ENCODE measurements at places on chromosomes 13 and 19. TPM values are rescaled to one million over a fixed set of nuclear protein-coding genes. Genes with fewer than 3 reads are reported as not detected.
A peak's percentile ranks its signal among the peaks of the same experiment; 100 is the strongest.

DNA sequence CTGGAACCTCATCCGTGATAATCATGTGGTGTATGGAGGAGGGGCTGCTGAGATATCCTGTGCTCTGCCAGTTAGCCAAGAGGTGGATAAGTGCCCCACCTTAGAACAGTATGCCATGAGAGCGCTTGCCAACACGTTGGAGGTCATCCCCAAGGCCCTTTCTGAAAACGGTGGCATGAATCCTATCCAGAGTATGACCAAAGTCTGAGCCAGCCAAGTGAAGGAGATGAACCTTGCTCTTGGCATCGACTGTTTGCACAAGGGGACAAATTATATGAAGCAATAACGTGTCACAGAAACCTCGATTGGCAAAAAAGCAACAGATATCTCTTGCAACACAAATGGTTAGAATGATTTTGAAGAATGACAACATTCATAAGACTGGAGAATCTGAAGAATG is 251.2 kb upstream of the OBI1 start:
- DNase-seq = no peak
- H3K27me3 ChIP-seq = no peaks in the 10 kb centered on the region
- H3K27ac ChIP-seq = no peak overlapping the region
- no peak overlapping the region for H3K4me3 ChIP-seq
- no peaks in the 10 kb centered on the region for H3K4me1 ChIP-seq

DNA sequence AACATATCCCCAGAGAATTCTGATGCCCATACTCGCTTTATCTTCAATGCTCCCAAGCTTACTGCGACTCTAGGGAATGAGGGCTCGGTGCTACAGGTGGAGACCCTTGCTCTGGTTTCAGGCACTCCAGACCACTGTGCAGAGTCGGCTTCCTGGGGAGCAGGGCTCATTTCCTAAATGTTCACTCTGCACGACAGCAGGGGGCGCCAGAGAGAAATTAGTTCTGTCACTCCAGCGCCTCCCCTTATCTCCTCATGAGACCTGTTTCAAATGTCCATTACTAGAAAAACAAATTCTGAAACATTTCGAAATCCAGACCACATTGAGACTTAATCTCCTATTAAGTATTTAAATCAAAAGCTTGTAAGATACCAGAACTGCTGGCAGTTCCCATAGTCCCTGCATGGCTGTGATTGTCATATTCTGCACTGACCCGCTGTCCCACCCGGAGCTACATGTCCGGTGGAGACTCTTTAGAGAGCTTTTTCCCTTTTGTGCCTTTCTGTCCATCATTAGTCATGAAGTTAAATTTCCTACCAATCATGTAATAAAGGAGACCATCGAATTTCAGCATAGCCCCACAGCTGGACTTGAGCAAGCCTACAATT is 22.4 kb downstream of the EPSTI1 start:
- DNase-seq = peak; percentile 87
- peak overlapping the region; percentile 39 for H3K27ac ChIP-seq
- no peak overlapping the region for H3K4me3 ChIP-seq

- no peak overlapping the region for H3K4me3 ChIP-seq
- no peaks in the 10 kb centered on the region for H3K36me3 ChIP-seq
- H3K27me3 ChIP-seq = no peaks in the 10 kb centered on the region
- no peak for DNase-seq
- H3K27ac ChIP-seq = no peak overlapping the region
Measured at GRCh38 chr13:40313269-40314200, 352.9 kb downstream of the FOXO1 start.

DNA sequence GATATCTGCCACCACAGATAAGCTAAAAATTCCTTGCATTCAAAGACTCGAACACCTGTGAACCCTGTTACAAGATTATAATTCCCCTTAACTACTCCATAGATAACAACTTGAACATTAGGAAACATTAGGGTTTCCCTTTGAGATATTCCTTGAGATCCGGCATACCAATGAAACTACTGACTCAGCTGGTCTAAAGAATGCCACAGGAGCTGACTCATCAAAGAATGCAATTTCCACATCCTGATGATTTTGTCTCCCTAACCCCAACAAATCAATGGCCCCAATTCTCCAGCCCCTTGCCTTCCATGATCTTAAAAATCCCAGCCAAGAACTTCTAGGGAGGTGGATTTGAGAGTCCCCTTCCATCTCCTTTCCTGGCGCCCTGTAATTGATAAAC is 35.6 kb upstream of the ZNF599 start:
- H3K4me1 ChIP-seq = peaks cover 6% of the 10 kb centered on the region
- H3K27me3 ChIP-seq = no peaks in the 10 kb centered on the region
- no peak for DNase-seq
- H3K36me3 ChIP-seq = no peaks in the 10 kb centered on the region

DNA sequence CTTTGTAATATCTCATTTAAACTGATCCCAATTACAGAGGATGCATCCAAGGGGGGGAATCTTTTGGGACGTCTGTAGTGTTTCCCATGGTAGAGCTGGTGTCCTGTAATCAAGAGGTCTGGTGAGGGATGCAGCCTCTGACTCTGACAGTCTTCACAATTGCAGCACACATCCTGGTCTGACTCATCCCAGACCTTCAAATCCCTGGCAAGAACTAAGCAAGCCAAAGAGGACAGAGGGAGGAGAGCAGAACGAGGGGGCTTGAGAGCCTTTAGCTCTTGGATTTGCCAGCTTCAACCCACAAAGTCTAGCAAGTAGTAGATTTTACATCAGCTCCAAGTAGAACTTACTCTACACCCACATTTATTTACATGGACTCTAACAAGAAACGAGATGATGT is 17.3 kb upstream of the FCGBP start:
- H3K27ac ChIP-seq = peak overlapping the region; percentile 95
- no peak overlapping the region for H3K4me3 ChIP-seq
- no peaks in the 10 kb centered on the region for H3K27me3 ChIP-seq
- DNase-seq = no peak
- peaks cover 56% of the 10 kb centered on the region for H3K4me1 ChIP-seq
- H3K36me3 ChIP-seq = peaks cover 19% of the 10 kb centered on the region

LHB gene
- not detected for total RNA-seq

DNA sequence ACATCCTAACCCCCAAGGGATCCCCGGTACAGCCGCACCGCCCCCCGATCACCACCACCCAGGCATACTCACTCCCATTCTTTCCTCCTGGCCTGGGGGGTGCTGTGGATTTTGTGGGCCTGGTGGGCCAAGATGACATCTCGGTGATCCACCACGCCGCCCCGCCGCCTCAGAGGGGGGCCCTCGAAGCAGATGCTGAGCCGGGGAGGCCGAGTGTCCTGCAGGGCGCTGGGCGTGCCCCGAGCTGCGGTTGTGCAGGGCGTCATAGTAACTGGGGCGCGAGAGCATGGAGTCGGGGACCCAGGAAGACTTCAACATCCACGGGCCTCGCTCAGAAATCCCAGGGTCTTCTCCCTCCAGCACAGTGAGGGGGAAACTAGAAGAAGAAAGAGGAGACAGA is 93.4 kb upstream of the CACNA1A start:
- no peak for DNase-seq
- H3K27ac ChIP-seq = no peak overlapping the region
- peaks cover 8% of the 10 kb centered on the region for H3K27me3 ChIP-seq
- no peak overlapping the region for H3K4me3 ChIP-seq

C19orf53 gene
- 114 TPM for total RNA-seq

DNA sequence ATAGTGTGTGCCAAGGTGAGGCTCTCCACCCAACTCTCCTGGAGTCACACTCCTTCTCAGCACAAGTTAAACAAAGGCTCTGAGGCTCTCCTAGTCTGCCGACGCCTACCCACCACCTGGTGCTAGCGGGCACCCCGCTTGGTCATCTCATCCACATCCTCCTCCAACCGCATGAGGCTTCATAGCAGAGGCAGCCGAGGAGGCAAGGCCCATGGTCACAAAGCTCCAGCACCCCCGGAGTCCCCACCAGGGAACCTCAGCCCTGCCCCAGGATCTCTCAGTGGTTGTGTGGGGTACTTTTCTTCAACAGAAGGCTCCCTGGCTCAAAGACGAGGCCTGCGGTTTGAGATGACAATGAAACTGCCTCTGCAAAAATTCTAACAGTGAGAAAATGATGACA is 43.0 kb downstream of the STK24 start:
- peaks cover 73% of the 10 kb centered on the region for H3K4me1 ChIP-seq
- H3K27ac ChIP-seq = no peak overlapping the region
- no peaks in the 10 kb centered on the region for H3K27me3 ChIP-seq
- no peak for DNase-seq
- H3K4me3 ChIP-seq = no peak overlapping the region

DNA sequence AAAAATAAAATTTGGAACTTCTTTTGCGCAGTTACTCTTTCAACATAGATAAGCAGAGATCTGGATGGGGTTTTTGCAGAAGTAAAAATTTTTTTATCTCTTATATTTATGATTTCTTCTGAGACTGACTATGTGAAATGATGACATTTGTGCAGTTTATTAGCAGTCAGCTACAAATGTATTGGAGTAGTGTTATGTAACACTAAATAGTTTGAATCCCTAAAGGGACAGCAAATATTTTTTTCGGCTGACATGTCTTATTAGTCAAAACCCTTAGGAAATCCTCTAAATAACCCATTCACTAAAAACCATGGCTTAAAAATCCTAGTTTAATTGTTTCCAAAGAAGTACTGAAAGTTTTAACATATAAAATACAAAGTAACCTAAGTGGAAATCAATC is 48.0 kb upstream of the EDNRB start:
- no peaks in the 10 kb centered on the region for H3K4me1 ChIP-seq
- no peaks in the 10 kb centered on the region for H3K36me3 ChIP-seq
- no peak for DNase-seq

CACNG6 gene
- total RNA-seq = not detected

GRCh38 chr13:44389060-44389666 is 15.5 kb downstream of the SERP2 start:
- no peak overlapping the region for H3K27ac ChIP-seq
- no peak for DNase-seq
- H3K36me3 ChIP-seq = no peaks in the 10 kb centered on the region
- no peak overlapping the region for H3K4me3 ChIP-seq
- peaks cover 13% of the 10 kb centered on the region for H3K27me3 ChIP-seq

PEX11G gene
- total RNA-seq = 0.99 TPM

- H3K36me3 ChIP-seq = peaks cover 34% of the 10 kb centered on the region
- DNase-seq = no peak
- H3K27me3 ChIP-seq = no peaks in the 10 kb centered on the region
- no peak overlapping the region for H3K27ac ChIP-seq
- H3K4me3 ChIP-seq = no peak overlapping the region
- peaks cover 1% of the 10 kb centered on the region for H3K4me1 ChIP-seq
Measured at GRCh38 chr19:17737690-17738153, 13.6 kb upstream of the FCHO1 start.

RNF225 gene
- total RNA-seq = 0.99 TPM

DNA sequence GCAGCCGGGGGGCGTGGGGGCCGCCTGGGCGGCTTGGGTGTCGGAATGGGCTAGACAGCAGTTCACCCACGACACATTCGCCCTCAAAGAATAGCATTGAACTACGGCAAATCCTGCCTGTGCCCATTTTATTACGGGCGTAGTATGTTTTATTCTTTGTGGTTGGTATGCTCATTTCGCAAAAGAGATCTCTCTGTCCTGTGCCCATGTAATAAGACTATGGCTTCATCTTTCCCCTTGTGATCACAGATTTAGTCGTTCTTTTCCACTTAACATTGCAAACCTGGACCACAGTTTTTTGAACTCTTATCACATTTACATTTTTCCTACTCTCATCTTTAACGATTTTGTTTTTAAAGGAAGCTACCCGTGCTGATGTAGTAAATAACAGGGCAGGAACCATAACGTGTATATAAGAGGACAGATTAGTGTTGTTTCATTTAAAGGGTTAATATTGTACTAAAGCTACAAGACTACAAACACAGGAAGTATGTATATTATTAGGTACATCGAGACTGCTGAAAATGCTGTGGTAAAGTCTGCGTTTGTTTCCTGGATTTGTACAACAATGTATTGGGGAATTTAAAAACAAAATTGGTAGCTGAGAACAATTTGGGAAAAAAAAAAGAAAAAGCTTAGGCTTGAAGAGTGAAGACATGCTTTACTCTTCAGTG is 3.2 kb upstream of the MYCBP2 start:
- peaks cover 11% of the 10 kb centered on the region for H3K36me3 ChIP-seq
- peak overlapping the region; percentile 98 for H3K4me3 ChIP-seq
- H3K27ac ChIP-seq = peak overlapping the region; percentile 97
- DNase-seq = no peak
- peaks cover 31% of the 10 kb centered on the region for H3K4me1 ChIP-seq

C19orf67 gene
- total RNA-seq = not detected

NEK5 gene
- total RNA-seq = not detected

DNA sequence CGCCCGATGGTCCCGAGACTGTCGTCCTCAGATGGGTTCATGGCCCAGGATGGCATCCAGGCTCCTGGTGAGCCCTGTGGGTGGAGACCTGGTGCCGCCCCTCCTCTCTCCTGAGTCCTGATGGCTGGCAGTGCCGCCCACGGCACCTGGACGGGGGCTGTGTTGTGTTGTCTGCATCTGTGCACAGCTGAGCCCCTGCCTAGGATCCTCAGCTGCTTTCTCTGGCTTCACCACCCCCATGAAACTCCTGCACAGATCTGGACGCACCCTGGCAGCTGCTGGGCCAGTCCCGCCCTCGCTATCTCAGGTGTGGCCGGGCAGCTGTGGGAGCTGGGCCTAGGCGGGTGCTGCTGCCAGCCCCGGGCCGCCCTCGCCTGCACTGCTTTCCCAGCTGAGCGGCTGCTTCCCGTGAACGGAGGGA is 27.7 kb downstream of the MCF2L start:
- no peak overlapping the region for H3K27ac ChIP-seq
- no peak overlapping the region for H3K4me3 ChIP-seq
- DNase-seq = no peak
- H3K36me3 ChIP-seq = no peaks in the 10 kb centered on the region
- H3K4me1 ChIP-seq = no peaks in the 10 kb centered on the region

DNA sequence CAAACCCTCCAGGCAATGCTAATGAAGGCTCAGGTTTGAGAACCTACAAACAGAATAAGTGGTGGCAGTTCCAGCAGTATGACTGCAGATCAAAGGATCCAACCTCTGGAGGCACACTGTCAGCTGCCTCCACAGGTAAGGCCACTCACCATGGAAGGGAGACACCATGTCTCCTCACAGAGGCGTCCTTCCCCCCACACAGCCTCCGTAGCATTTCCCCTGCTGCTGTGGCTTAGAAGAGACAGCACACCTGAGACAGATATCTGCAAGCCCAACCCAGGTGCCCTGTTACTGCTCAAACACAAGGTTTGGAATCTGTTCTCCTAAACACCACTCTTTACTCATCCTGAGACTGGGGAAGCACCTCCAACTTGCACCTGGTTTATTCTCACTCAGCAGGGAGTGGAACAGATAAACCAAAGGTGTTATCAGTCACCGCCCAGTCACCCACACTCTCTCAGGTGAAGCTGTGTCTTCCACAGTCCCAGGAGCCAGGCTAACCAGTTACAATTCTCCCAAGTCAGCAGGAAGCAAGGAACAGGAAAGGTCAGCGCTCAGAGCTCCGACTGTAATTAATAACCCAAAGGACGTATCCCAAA is 311.2 kb downstream of the FOXO1 start:
- no peaks in the 10 kb centered on the region for H3K4me1 ChIP-seq
- no peak overlapping the region for H3K4me3 ChIP-seq
- no peaks in the 10 kb centered on the region for H3K27me3 ChIP-seq
- H3K36me3 ChIP-seq = no peaks in the 10 kb centered on the region
- H3K27ac ChIP-seq = no peak overlapping the region

GRCh38 chr13:99310382-99311031 is 3.3 kb upstream of the GPR183 start:
- no peak overlapping the region for H3K4me3 ChIP-seq
- no peak for DNase-seq
- peaks cover 77% of the 10 kb centered on the region for H3K4me1 ChIP-seq
- H3K27me3 ChIP-seq = no peaks in the 10 kb centered on the region

APOC1 gene
- not detected for total RNA-seq

KIR3DL1 gene
- 0.29 TPM for total RNA-seq

BSPH1 gene
- not detected for total RNA-seq

All from activated CD8-positive, alpha-beta T cell treated with anti-CD3 and anti-CD28 coated beads, Interleukin-2, amount 10 ng/mL, durations not matched to agents 7 days and 5 days (primary cell).